ENCODE measurements at places on chromosomes 13 and 19. TPM values are rescaled to one million over a fixed set of nuclear protein-coding genes. Genes with fewer than 3 reads are reported as not detected.

TPTE2 gene
- total RNA-seq = not detected

DNA sequence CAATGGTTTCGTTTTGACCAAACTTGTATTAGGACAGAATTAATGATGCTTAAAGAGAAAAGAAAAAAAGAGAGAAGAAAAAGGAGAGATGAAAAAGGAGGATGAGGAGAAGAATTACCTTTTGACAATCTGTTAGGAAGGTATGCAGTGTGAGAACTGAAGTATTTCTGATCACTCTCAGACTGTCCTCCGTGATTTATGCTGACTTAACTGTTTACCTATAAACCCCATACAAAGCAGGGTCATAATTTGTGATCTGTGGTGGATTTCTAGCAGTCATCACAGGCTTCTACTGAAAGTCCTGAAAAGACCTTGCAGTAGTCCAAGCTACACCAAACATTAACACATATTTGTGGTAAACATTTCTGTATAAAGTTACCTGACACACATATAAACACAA is 93.9 kb downstream of the PCDH17 start:
- DNase-seq = no peak
- no peaks in the 10 kb centered on the region for H3K4me1 ChIP-seq
- no peak overlapping the region for H3K27ac ChIP-seq
- no peaks in the 10 kb centered on the region for H3K27me3 ChIP-seq
- no peaks in the 10 kb centered on the region for H3K36me3 ChIP-seq
- peak overlapping the region; percentile 45 for H3K4me3 ChIP-seq

DNA sequence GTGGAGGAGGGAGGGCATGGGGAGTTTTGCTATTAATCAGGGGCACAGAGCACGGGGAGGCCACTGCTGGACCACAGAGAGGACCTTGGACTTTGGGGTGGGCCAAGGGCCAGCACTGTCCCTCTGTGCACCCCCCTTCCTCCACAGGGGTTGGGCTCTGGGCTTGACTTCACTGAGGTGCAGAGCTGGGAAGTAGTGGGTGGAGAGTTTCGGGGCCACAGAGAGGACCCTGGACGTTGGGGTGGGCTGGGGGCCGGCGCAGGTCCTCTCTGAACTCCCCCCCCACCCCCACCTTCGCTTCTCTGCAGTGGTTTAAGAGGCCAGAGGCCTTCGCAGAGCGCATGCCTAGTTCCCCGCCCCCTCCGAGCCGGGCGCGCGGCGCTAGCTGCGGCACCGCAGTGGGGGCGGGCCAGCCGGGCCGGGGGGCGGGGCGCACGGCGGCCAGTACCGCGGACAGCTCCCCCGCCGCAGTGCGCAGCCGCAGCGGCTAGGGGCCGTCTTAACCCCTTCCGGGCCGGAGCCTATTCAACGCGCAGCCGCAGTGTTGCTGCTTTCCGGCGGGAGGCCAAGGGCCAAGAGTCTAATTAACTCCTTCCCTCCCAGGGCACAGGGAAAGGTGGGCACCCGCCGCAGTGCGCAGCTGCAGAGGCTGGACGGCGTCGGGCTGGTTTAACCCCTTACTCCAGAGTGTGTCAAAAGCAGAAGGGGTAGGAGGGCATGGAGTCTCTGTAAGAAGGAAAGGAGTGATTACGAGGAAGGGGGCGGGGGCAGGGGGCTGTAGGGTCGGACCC is 3.7 kb downstream of the KCNC3 start:
- H3K27ac ChIP-seq = no peak overlapping the region
- no peak overlapping the region for H3K4me3 ChIP-seq
- peaks cover 36% of the 10 kb centered on the region for H3K36me3 ChIP-seq
- peaks cover 40% of the 10 kb centered on the region for H3K27me3 ChIP-seq
- H3K4me1 ChIP-seq = peaks cover 27% of the 10 kb centered on the region

DNA sequence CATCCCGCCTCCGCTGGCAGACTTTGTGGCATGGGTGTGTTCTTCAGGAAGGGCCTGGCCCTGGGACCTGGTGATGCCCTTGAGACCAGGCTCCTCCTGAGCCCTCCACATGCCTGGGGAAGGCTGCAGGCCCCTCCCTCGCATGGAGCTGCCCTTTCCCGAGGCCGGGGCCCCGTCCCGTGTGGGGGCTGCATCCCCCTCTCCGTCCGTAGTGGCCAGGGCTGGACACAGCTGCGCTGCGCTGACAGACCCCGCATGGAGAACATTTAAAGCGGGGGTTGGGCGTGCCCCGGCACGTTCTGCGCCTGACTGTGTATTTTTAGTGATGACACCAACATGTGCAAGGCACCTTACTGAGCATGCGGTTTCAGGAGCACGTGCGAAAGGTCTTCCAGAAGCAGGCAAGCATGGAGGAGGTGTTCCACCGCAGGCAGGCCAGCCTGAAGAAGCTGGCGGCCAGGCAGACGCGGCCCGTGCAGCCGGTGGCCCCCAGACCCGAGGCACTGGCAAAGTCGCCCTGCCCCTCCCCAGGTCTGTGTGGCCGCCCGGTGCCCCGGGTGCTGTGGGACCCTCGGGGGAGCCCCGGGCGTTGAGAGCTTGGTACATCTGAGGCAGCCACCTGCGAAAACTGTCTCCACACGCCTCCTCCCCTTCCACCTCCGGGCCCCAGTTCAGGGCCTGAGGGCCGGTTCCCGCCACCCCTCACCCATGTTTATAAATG is 28.8 kb upstream of the F7 start:
- no peak for DNase-seq
- H3K27me3 ChIP-seq = no peaks in the 10 kb centered on the region
- peaks cover 5% of the 10 kb centered on the region for H3K36me3 ChIP-seq
- H3K27ac ChIP-seq = no peak overlapping the region
- H3K4me3 ChIP-seq = no peak overlapping the region
- no peaks in the 10 kb centered on the region for H3K4me1 ChIP-seq

Measured in Calu3 (cell line).